ENCODE measurements at places on chromosomes 7 and 10.
A peak's percentile ranks its signal among the peaks of the same experiment; 100 is the strongest.

DNA sequence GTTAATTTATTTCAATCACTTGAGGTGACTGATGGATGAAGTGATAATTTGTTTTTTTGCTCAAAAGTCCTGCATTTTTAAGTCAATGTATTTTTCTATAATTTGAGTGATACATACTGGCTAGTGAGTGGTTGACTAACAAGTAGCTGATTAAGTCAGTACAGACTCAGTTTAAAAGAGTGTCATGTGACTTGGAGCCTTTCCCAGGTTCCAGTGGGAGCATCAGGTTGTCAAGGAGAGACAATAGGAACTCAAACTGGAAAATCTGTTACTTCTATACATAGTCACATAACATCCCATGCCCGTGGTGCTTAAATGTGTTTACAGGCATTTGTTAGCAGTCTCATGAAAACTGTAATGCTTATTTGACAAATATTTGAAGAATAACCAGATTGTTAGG is 154.7 kb downstream of the ANK3 start:
- no peak for DNase-seq

- DNase-seq: peak; percentile 87
Measured at GRCh38 chr7:102426268-102427018, 6.9 kb upstream of the ORAI2 start.

GRCh38 chr10:17662193-17663138 is 18.5 kb downstream of the STAM start:
- DNase-seq: no peak

DNA sequence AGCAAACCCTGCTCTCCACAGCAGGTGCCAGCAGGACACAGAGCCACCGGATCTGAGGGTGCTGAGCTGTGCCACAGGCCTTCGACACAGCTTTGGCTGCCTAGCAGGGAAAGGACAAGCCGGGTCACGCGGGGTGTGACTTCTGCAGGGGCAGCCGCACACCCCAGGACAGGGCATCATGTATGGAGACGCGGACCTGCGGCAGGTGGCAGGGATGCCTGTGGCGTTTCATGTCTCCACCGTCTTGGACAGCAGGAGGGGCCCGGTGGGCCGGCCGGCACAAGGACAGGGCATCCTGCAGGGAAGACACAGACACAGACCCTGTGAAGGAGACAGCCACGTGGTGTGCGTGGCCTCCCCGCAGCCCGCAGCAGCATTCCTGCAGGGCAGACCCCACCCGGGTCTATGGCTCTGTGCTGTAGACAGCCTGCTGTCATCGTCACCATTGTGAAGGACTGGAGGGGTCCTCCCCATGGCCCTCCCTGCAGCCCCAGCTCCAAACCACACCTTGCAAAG is 109.2 kb downstream of the PDGFA start:
- no peak for DNase-seq

DNA sequence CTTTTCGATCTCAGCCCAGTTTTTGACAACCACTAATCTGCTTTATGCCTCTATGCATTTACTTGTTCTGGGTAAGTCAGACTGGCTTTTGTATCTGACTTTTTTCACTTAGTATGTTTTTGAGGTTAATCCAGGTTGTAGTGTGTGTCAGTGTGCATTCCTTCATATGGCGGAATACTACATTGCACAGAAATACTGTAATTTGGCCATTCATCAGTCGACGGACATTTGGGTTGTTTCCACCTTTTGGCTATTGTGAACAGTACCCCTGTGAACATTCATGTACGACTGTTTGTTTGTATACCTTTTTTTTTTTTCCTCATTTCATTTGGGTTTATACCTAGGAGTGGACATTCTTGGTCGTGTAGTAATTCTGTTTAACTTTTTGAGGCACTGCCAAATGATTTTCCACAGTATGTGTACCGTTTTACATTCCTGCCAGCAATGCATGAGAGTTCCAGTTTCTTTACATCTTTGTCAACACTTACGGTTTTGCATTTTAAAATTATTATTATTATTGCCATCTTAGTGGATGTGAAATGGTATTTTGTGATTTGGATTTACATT is 57.4 kb downstream of the MKLN1 start:
- no peak for DNase-seq

- DNase-seq: no peak
Measured at GRCh38 chr7:84294847-84295455, 100.4 kb upstream of the SEMA3A start.

DNA sequence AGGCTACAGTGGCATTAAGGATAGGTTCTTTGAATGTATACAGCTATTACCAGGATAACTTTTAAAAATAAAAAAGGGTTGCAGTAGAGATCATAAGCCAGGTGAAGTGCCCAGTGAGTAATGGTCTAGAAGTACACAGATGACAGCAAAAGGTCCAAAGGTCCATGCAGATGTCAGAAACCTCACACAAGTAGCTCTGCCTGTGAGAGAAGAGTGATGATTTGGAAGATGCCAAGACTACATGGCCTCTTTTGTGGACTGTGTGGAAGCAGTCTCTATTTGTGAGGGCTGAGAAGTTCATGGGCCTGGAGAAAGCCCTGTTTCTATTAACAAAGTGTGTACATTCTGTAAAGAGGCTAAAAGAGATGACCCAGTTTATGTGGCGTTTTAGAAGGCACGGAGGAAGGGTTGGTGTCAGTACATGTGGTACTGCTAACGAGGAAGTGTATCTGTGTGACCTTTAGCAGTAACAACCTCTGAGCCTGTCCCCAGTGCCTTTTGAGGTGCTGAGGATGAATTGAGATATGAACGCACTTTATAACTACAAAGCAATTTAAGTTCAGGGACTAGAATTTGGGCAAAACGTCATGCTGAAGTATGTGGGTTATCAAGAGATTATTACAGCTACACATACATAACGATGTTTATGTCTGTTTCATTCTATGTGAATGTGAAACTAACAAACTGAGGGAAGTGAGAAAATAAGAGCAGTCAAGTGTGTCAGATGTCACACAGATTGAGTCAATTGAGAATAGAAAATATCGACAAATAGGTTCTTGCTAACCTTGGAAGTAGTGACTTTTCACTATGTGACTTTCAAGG is 7.6 kb downstream of the CYCS start:
- no peak for DNase-seq

- DNase-seq: no peak
Measured at GRCh38 chr7:17311952-17312351, 13.5 kb downstream of the AHR start.

- no peak for DNase-seq
Measured at GRCh38 chr7:139936760-139937310, 107.8 kb downstream of the TBXAS1 start.

GRCh38 chr10:10039595-10039994 is 978.1 kb upstream of the CELF2 start:
- no peak for DNase-seq

- no peak for DNase-seq
Measured at GRCh38 chr7:105538339-105538738, 6.3 kb downstream of the RINT1 start.

DNA sequence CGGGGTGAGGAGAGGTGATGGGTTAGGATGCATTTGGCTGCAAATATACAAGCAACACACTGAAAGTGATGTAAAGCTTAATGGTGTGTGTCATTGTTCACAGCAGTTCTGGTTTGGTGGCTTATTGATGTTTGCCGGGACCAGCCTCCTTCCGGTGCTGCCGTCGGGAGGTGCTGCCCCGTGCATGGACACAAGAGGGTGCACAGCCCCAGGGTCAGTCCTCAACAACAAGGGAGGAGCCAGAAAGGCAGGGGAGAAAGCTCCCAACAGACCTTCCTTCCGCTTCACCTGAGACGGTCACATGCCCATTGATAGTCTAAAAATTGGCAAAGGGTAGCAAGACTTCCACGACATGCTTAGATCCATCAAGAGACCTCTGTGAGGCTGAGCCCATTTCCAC is 9.5 kb downstream of the RNF32 start:
- DNase-seq: peak; percentile 25

DNA sequence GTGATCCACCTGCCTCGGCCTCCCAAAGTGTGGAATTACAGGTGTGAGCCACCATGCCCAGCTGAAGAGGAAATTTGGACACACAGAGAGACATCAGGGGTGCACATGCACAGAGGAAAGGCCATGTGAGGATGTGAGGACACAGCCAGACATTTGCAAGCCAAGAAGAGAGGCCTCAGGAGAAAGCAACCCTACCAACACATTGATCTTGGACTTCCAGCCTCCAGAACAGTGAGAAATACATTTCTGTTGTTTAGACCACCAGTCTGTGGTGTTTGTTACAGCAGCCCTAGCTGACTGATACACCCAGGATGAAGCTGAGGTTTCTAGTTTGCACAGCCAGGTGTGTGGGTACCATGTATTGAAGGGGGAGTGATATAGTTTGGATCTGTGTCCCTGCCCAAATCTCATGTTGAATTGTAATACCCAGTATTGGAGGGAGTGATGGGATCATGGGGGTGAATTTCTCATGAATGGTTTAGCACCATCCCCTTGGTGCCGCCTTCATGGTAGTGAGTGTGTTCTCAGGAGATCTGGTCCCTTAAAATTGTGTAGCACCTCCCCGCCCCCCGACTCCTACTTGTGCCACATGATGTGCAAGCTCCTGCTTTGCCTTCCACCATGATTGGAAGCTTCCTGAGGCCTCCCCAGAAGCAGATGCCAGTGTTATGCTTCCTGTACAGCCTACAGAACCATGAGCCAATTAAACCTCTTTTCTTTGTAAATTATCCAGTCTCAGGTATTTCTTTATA is 64.7 kb upstream of the DUSP5 start:
- no peak for DNase-seq

- DNase-seq: no peak
Measured at GRCh38 chr10:79274279-79275104, 72.8 kb upstream of the PPIF start.

- DNase-seq: no peak
Measured at GRCh38 chr10:116831790-116832189, 17.5 kb upstream of the ENO4 start.

- no peak for DNase-seq
Measured at GRCh38 chr10:108688314-108688713, 1235.0 kb downstream of the XPNPEP1 start.

DNA sequence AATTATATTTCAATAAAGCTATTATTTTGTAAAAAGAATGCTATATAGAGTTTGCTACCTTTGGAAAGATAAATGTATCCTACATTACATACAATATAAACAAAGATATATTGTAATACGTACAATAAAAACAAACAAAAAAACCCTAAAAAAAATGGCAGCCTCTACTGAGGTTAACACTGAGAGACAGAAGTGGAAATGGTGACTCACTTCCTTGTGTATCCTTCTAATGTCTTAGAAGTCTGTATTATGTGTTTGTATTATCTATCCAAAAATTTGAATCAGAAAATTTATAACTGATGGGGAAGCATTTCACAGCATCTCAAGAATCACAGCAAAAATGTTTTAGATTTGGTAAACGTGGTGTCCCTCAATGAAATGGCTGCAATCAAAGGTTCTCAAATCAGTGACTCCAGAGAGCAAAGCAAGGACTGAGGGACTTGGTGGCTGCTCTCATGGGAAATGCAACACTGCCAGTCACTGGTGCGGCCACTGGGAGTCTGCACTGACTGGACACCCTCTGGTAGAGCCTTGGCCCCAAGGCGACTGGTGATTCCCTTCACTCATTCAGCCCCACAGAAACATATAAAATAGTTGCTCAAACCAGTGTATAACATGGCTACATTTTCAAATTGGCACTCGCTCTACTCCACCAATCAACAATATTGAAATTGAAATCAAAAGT is 53.8 kb downstream of the PANK1 start:
- DNase-seq: no peak

- no peak for DNase-seq
Measured at GRCh38 chr7:55173671-55174070, 154.9 kb downstream of the EGFR start.

DNA sequence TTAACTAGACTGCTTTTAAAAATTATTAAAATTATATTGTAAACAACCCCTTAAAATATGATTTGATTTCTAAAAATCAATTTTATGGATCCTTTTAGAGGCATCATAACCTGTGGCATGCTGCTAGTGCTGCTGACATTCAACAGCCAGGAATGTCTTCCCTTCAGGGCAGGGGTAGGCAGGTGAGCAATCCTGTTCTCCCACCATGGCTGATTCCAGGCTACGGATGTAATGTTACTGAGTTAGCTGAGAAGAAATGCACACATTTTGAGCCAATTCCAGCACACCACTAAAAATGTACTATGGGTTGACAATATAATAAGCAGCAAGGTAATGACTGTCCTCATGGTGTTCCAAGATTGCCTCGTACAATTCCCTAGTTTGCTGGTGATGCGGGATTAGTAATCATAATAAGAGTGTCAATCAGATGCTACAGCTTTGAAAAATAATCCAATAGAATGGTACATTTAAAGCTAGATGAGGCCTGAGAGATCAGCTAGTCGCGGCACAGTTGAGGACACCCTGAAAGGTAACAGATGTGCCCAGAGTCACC is 108.7 kb upstream of the PRR15 start:
- DNase-seq: no peak

GRCh38 chr10:17585016-17585415 is 32.2 kb downstream of the HACD1 start:
- no peak for DNase-seq

DNA sequence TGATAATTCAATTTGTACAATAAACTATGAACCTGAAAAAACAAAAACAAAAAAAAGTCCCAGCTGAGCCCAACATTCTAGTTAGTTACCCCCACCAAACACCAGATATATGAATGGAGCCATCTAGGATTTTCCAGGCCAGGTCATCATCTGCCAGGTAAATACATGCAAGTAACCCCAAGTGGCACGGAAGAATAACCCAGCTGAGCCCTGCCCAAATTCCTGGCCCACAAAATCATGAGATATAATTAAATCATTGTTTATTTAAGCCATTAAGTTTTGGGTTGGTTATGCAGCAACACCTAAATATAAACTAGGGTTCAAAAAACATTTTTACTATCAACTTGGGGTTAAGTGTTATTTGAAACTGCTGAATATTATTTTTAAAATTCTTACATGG is 19.0 kb downstream of the PARD3 start:
- no peak for DNase-seq

DNA sequence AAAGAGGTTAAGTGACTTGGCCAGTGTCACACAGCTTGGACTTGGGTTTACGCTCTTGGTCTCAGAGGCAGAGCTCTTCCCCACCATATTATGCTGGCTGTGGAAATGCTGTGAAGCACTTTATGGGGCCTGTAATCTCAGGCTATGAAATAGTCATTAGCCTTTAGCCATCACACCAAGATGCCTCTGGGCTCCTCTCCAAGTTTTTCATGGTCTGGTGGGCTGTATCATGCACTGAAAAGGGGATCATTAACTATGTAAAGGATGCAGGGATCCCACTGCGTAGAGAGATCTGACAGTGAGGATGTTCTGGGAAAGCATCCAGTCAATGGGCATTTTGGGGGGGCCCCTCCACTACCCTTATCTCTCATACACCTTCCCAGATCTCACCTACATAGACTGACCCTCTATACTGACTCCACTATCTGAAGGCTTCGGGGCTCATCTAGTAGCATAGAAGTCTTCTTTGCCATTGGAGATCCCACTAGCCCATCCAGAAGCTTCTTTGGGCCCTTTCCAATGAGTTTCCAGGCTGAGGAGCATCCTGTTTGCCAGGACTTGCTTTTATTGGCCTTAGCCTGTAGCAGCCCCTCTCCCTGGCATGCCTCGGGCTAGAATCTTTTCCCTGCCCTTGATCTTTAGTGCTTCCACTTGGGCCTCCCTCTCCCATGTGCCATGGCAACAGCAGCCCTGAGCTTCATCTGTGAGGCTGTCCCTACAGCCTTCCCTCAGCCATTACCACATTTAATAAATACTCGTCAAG is 19.6 kb downstream of the FRMPD2 start:
- DNase-seq: no peak

- DNase-seq: no peak
Measured at GRCh38 chr10:108789336-108789735, 1134.0 kb downstream of the XPNPEP1 start.
